NCI-H1930 (cell line): ENCODE measurements at places on chromosomes 2 and 18.

DNA sequence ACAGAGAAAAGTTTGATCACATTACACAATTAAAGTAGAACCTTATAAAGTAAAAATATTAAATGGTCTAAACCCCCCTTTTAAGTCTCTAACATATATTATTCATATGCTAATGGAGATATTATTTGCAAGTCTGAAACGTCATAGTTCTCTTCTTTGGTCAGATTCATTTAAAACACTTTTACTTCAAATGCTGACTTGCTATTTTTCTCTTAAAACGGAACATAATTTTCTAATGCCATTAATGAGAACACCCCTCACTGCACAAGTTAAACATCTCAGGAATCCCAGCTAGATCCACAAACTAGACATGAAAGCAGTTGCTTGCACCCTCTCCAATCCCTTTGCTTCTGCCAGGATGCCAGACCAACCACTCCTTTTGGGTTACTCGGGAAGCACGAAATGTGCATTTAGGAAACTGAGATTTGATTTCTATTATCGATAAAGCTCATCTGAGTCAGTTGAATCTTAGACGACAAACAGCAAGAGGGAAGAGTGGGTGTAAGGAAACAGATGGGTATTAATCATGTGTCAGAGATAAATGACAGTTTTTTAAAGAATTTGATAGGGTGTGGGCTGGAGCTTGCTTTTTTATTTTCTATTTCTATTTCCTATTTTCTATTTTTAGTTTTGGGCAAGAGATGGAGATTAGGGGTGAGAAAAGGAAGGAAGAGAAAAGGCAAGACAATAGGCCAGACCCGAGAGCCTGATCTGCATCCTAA lies 1.5 kb downstream of the ADD2 start:
- DNase-seq: no peak

DNA sequence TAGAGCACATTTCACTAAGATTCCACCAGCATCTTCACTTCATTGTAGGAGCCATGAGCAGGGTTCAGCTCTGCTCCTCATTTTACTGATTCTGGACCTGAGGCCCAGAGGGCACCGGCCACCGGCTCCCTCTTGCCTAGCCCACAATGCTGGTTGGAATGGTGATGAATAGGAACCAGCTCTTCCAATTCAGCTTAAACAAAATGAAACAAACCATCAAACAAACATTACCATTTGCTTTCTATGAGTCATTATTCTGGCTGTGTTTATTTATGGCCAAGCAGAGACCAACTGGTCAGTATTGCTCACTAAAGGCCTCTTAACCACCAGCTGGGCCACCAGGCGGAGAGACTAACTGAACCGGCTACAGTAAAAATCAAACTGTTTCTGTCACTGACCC lies 176.7 kb downstream of the MTX2 start:
- no peak for DNase-seq

GRCh38 chr2:230008708-230009066 lies 60.0 kb downstream of the SLC16A14 start:
- DNase-seq: no peak

- DNase-seq: no peak
These were observed 8.5 kb upstream of the ARHGAP25 start for GRCh38 chr2:68726100-68726499.

DNA sequence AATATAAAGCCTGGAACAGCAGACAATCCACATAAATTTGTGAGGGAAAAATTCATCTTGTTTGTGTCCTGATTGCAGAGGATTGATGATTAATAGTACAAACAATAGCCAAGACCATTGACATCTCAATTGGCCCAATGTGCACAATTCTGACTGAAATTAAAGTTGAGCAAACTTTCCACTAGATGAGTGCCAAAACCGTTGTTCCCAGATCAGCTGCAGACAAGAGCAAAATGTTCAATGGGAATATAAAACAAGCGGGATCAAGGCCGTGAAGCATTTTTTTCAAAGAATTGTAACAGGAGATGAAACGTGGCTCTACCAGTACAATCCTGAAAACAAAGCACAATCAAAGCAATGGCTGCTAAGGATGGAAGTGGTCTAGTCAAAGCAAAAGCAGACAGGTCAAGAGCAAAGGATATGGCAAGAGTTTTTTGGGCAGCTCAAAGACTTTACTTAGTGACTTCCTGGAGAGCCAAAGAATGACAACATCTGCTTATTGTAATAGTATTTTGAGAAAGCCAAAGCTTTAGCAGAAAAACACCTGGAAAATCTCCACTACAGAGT lies 55.9 kb upstream of the KIF5C start:
- DNase-seq: no peak

DNA sequence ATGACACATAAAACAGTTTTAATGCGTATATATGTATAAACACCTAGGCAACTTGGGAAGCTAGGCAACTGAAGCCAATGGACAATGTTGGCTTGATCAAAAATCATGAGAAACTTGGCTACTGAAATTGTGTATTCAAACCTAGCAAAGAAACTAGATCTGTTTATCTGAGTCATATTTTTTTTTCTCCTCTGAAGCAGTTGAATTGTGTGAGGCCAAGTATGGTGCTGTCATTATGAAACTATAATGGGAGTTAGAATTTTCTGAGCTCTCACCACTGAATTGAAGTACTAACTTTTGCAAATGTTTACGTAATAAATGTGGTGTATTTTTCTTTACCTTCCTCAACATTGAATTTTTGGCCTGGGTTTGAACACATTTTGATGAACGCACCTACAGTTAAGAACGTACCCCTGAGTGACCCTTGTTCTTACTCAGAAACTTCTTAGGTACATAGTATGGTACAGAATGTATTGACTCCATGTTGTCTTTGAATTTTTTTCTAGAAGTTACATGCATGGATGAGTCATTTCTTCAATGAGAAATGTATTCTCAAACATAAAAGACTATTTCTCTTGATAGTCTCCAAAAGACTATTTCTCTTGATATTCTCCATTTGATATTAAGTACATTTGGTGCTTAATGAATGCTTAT lies 23.8 kb downstream of the CD28 start:
- DNase-seq: no peak

DNA sequence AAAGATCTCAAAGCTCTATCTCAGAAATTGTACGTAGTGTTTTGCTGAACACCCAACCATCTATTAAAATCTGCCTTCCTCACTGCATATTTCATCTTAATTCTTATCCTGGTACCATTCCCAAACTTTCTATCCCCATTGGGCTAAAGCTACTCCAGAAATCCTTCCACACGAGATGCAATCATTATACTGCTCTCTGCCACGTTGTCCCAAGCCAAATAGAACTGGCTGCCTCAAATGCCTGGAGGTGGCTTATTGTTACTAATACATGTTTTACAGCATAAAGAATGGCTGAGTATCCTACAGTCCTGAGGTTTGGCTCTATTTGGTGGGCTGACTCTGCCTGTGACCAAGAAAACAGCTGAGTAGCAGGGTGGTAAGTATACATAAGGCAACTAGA lies 306.0 kb upstream of the ACVR2A start:
- DNase-seq: no peak

- DNase-seq: no peak
These were observed 26.6 kb upstream of the ITGA4 start for GRCh38 chr2:181430406-181431118.

DNA sequence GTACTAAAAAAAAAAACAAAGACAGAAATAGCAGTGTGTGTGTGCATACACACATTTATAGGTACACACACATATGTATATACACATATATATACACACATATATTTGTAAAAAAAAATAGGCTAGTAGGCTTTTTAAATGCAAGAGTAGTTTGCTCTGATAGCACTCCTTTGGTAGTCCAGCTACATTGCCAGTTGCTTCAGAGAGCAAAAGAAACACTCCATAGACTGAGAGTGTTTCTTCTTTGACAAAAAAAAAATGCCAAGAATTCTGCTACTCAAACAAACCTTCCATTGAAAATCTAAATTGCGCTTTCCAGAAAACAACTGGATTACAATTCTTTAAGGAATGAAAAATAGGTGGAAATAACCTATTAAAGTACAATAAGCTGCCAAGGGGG lies 365.9 kb upstream of the GALNT5 start:
- no peak for DNase-seq

- DNase-seq: no peak
These were observed 59.2 kb downstream of the SGPP2 start for GRCh38 chr2:222483513-222484039.

DNA sequence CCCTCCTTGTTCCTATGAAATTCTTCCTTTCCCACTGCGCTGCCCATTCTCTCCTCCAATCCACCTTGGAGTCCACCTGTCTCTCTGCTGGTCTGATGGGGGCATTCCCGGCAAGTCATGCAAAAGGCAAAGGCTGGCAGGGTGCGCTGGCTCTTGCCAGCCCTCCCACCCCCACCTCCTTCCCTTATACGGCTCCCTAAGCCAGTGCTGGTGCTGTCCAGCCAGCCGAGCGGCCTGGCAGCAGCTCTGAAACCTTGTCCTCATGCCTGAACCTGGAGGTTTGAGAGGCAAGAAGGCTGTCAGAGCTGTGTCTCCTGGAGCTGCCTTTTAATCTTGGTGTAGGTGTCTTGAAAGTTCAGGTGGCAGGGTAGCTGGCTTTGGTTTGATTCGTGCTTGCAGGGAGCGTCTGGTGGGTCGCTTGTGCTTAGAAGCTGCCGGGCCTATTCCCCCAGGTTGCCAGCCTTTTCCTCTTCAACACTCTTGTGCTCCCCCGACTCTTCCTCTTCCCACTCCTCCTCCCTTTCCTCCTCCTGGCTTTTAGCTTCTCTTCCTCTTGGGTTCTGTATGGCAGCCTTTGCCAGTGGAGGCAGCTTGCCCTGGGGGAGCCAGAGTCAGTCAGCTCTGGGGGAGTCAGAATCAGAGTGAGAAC lies 748 bp downstream of the LIPG start:
- no peak for DNase-seq

GRCh38 chr2:8581601-8582041 lies 100.2 kb upstream of the ID2 start:
- DNase-seq: no peak

DNA sequence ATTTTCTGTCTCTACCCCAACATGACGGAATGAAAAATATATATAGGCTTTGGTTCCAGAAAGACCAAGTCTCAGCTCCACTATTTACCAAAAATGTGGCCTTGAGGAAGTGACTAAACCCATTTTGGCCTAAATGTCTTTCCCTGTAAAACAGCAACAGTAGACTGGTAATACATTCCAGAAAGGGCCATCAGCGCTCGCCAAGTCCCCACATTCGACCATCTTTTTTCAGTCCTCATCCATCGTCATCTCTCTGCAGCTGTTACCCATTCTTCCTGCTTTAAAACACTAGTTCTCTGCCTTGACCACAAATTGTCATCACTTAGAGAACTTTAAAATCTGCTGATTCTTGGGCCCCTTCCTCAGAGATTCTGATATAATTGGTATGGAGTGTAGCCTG lies 183.8 kb upstream of the CTAGE1 start:
- no peak for DNase-seq

GRCh38 chr18:37156330-37156942 lies 327.5 kb downstream of the KIAA1328 start:
- DNase-seq: no peak

GRCh38 chr2:182166406-182166805 lies 180.8 kb downstream of the PPP1R1C start:
- no peak for DNase-seq

DNA sequence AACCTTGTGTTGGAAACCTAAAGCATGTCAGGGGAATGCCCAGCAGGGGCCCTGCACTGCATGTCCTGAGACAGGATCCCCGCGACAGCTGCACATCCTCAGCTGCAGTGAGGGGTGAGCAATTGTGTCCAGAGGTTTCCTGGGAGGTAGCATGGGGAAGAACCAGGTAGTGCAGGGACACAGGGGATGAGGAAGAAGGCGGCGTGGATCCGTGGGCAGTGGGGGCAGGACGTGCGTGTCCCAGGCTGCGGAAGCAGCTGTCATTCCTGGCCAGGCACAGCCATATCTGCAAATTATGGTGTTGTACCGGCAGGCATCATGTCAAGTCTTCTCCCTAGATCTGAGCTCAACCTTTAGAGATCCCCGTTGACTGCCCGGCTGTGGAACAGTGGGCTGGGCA lies 238.2 kb upstream of the MYT1L start:
- no peak for DNase-seq

DNA sequence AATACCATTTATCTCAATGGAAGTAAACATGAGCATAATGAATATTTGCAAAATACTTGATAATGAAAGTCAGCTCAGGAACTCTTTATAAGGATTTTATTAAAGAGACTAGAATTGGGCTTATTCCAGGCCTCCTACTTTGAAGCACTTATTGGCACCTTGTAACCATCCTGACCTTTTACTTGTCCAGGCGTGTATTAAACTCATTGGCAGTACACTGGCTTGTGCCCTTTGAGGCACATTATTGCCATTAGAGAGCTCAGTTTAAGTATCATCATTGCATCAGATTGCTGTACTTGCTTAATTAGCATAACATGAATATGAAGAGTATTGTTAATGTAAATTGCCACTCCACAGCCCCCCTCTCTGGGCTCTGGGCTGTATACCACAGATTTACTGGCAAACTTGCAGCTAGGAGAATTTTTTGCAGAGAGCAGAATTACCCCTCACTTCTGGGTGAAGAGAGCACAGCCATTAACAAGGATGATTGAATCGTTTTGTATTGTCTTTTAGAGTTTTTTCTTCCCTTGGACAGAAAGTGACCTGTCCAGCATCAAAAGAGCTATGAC lies 72.5 kb downstream of the XIRP2 start:
- DNase-seq: no peak

DNA sequence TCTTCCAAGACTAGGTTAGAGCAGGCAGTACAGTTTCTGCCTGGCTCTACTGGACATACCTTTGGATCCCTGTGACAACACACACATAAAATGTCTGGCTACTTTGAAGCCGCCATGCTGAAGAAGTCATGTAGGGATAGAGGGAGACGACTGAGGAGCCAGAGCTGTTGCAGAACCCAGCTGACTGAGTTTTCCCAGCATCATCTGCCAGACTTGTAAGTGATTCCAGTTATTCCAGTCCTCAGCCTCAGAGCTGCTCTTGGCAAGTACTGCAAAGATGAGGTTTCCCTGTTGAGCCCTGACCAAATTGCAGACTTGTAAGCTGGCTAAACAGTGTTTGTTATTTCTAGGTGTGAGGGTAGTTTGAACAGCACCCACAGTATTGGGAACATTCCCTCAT lies 31.5 kb upstream of the TSPYL6 start:
- no peak for DNase-seq

GRCh38 chr2:123451542-123451941 lies 573.5 kb upstream of the CNTNAP5 start:
- DNase-seq: no peak
